ENCODE measurements at places on chromosomes 16 and 17. TPM values are rescaled to one million over a fixed set of nuclear protein-coding genes. Genes with fewer than 3 reads are reported as not detected.

- DNase-seq: no peak
Measured at GRCh38 chr17:46152423-46152822, 40.8 kb downstream of the KANSL1 start.

Gene TLCD2
- 4.5 TPM for total RNA-seq

- DNase-seq: no peak
Measured at GRCh38 chr16:79698341-79698753, 97.8 kb upstream of the MAF start.

GRCh38 chr16:13795131-13795530 is 124.8 kb upstream of the ERCC4 start:
- no peak for DNase-seq

Gene RFNG
- total RNA-seq: 39.6 TPM

Gene SP6
- 1.3 TPM for total RNA-seq

DNA sequence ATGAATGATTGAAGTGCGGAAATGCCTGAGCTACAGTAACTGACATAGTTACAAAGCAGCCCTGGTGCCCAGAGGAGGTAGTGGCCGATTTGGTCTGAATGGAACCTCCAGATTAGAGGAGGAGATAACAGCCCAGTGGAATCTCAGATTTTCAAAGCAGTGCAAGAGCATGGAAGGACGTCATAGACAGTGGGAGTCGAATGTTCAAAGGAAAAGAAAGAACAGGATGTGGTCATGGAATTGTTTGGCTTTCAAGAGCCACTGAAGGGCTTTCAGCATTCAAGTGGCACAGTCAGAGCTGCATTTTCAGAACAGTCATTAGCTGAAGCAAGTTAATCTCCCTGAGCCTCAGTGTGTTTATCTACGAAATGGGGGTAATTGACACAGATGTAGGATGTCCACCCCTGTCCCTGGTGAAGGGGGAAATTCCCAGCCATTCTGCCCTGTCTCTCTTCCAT is 104.6 kb upstream of the CACNG3 start:
- no peak for DNase-seq

- DNase-seq: no peak
Measured at GRCh38 chr17:3692346-3692745, 3.6 kb downstream of the P2RX5 start.

- peak; percentile 44 for DNase-seq
Measured at GRCh38 chr17:59505610-59506276, 59.7 kb upstream of the DHX40 start.

DNA sequence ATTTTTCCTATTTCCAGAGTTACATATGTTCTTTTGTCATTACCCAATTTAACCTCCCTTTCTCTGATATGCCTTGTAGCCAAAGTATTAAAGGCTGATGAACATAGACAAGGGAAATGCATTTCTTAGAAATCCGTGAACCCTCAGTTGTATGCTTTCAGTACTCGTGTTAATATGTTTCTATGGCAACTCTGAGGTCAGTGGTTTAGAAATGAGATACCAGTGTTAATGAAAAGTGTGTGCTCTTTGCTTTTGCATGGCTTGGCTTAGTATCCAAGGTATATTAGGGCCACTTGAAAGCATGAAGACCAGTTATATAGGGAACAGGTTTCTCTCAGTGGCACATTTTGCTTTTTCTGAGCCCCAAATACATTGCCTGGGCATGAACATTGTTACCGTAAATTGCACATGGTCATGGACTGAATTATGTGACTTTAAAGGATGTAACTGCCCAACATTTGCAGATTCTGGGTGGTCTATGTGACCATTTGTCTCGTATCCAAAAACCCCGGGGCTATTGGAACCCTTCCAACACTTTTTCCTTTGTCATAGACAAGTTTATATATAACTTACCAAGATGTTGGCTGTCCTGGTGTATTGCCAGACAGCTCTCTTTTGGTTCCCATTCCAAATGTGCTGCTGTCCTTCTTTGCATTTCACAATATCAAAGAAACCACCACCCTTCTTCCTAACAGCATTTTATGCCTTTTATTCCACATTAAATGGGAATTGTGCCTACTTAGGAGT is 17.5 kb downstream of the ABHD15 start:
- DNase-seq: peak; percentile 22

Gene KRTAP1-5
- not detected for total RNA-seq

DNA sequence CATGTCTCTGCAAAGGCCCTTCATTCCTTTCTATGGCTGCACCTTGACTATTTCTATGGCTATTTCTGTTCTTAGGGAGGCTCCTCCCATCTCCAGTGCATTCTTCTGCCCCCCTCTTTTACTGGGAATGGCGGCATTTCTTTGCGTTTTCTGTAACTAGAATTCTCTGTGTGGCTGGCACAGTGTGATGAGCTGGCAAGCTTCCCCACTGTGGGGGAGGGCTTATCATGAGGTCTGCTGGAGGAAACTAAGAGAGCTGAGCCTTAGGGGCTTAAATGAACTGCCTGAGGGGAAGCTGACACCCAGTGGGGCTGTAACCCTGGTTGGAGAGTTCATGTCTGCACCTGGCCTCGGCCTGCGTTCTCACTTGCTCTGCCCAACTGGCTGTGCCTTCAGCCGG is 1.5 kb upstream of the CARD14 start:
- peak; percentile 41 for DNase-seq

GRCh38 chr17:74803388-74803930 is 27.3 kb upstream of the NAT9 start:
- DNase-seq: no peak

DNA sequence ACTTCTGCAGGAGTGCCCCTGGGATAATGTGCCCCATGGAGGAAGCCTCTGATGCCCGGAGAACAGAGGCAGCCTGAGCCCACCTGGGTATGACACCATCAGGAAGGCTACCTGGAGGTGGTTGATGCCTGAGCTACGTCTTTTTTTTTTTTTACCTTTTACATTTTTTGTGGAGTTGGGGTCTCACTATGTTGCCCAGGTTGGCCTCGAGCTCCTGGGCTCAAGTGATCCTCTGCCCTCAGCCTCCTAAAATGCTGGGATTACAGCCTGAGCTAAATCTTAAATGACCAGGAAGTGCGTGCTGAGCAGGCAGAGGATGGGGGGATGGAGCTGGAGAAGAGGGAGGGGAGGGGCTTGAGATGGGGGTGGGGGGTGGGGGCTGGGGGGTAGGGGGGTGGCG is 32.7 kb downstream of the ABCC6 start:
- no peak for DNase-seq

Gene TMEM204
- total RNA-seq: 5.4 TPM

Gene HEATR9
- not detected for total RNA-seq

DNA sequence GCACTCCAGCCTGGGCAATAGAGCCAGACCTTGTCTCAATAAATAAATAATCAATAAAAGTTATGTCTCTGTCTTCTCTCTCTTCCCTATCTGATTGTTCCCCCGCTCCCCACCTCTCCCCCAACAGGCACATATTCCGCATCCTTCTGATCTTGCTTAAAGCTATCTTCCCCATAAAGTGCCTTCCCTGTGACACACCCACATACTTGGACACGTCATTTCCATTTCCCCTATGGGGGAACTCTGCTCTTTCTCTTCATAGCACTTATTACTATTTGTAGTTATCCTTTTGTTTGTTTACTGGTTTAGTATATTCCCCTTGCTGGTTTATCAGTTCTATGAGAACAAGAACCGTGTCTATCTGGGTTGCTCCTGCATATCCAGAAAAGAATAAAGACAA is 14.9 kb downstream of the MYO1D start:
- no peak for DNase-seq

Gene ZNF213
- total RNA-seq: 3.8 TPM

DNA sequence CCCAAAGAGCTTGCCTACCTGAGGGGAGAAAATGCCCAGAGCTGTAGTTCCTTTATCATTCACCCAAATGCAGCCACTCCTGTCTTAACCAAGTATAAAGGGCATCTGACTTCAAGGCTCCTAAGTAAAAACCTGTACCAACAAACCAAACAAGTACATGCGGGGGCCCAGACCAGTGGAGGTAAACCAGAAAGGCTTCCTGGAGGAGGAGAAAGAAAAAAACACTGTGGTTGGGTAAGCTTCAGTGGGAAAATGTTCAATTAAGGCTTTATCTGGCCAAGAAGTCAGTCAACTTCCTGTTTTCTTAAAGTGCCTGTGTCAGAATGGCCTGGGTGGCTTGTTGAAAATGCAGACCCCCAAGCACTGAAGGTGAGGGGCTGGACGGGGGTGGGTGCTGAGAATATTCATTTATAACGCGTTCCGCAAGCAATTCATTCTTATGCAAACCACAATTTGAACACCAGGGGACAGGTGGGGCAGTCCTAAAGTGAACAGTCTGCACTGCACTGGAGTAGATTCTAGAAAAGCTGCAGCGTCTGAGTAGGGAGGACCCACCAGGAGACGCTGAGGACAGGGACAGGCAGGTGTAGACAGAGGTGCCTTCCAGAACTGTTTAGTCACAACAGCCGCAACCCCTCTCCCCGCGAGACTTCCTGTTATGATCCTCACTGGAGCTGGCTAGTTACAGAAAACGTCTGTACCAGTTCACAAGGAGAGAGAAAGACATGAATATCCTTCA is 467.1 kb downstream of the SOX9 start:
- DNase-seq: peak; percentile 59

Measured in hepatocyte (in vitro differentiated cells).